ENCODE measurements at places on chromosomes 6 and 20.

DNA sequence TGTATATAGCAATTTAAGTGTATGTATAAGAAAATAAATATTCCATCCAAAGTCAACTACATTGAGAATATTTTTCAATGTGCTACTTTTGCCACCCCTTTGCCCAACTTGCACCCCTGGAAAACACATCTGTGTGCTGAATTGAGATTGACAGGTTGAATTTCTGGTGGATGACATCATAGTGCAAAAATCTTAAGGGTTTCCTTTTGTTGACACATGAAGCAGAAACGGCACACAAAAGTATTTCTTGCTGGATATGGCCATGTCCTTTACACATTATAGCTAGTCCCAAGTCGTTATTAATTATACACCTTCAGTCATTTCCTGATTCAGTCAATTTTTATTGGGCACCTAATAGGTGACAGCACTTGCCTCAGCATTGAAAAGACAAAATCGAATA is 188.7 kb upstream of the FBXL4 start:
- no peak for DNase-seq

- DNase-seq: no peak
Measured at GRCh38 chr6:72946774-72947173, 278.5 kb downstream of the KHDC1L start.

DNA sequence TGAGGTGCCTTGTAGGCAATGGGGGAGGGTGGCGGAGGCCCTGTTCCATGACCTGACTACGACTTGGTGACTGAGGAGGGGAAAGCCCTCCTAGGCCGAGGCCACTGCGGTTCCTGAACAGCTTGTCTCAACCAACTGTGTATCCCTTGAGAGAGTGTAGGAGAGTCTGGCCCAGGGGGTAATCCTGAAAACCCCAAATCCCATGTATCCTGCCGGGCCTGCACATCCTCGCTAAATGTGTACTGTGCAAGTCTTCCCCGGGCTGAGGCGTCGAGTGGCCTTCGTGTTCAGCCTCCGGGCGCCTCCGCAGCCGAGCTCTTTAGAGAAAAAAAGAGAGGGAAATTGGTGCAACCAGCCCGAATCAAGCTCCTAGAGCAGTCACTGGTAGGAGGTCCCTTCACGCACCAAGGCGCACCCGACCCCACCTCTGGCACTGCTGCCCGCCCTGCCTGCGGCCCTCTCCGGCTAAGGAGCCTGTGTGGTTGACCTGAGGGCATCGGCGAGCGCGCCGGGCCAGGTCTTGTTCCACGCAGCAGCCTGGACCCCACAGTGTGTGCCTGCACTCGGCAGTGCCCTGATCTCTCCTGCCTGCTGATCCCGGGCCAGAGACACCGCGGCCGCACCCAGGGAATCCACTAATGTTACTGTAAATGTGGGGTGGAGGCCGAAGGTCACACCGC is 7.3 kb downstream of the SIM1 start:
- no peak for DNase-seq

DNA sequence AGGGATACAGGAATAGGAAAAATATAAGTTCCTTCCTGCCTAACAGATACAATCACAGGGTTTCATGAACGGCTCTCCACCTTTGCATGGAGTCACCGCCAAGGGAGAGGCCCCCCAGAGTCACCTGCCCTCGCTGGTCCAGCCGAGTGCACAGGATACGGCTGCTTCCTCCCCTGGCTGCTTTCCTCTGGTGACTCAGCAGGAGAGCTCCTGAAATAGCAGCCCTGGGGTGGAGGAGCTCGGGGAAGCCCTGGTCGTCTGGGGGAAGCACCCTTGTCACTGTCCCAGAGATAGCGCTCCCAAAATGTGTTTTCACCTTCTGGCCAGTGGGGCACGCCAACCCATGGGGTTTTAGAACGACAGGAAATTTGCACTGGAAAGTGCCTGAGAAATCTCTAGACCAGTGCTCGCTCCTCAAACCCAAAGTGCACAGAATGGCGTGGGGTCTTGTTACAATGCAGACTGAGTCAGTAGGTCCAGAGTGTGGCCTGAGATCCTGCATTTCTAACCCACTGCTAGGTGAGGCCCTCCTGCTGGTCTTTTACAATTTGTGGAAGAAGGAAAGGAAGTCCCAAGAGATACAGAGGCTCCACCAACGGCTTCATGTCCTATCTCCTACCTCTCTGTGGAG is 35.9 kb upstream of the FAM50B start:
- no peak for DNase-seq

DNA sequence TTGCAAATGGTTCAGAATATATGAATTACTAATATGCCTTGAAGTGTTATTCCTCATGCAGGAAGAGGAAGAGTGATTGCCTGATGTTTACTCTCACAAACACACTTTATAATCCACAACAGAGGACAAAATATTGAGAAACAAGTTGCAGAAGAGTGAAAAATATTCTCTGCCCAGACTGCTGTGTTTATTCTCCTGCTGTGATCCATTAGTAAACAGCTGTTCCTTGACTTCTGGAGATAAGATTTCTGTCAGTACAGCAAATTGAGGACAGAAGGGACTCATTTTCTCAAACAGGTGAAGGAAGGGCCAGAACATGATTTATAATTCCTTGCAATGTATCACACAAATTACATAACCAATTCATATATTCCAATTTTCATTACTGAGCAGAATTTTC is 148.0 kb downstream of the EPM2A start:
- no peak for DNase-seq

DNA sequence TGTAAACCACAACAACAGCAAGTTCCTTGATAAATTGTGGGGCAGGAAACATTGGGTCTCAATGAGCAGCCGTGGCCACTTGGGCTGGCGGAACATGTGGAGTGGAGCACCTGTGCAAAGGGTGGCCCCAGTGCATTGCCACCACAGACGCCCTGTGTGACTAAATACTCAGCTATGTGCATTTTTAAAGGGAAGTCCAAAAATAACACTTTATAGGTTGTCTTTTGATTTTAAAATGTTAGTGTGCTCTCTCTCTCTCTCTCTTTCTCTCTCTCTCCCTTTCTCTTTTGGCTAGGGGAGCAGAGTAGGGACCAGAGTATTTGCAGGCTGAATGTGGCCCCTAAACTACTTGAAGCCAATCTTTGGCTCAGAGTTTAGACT is 236.3 kb downstream of the BCAS1 start:
- DNase-seq: no peak

DNA sequence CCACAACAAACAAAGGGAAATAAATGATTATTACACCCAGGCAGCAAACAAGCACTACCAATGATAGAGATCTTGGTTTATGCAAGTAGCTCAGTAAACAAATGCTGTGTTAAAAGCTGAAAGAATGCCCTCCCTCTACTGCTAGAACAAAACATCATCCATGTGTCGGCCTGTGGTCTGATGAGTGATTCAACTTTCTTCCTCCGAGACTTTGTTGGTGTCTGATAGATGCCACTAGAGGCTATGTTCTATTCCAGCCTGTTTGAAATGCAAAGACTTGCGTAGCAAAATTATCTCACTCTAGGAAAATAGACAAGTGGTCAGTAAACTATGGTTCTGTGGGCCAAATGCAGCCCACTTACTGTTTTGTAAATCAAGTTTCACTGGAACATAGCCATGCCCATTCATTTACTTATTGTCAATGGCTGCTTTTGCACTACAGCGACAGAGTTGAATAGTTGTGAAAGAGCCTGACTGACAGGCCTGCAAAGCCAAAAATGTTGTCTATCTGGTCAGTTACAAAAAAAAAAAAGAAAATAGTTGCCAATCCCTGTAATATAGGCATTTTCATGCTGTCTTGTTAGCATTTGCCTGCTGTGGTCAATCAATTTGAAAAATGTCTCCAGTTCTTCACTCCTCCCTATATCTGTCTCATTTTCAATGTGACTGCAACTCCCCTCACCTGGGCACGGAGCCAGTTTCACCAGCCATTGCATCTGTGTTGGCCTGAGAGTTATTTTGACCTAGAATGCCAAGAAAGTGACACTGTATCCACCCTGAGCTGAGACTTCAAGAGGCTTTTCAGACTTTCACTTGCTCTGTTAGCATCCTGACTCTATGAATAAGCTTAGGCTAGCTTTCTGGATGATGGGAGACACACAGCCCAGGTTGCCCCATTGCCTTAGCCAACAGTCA is 544.6 kb upstream of the BTBD3 start:
- no peak for DNase-seq

DNA sequence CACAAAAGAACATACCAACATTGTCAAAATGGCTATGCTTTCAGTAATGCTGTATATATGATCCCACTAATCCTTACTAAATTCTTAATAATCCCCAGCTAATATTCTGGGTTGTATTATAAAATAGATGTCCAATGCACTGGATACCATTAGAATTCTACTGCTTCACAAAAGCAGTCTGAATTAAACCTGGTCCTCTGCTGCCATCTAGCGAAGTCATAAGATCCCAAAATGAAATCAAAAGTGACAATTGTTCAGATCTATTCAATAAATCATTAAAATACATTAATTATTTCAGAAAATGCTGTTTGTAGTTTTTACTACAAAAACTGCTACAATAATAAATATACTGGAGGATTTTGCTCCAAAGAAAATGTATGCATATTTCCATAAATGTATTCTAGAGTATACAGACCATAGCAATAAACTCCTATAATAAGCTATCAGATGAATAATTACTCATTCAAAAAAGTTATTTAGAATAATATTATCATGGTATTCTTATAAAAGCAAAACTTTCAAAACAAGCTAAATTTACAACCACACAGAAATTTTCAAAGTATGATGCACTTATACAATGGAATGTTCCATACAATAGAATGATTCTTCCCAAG is 92.6 kb downstream of the RNGTT start:
- peak; percentile 68 for DNase-seq

DNA sequence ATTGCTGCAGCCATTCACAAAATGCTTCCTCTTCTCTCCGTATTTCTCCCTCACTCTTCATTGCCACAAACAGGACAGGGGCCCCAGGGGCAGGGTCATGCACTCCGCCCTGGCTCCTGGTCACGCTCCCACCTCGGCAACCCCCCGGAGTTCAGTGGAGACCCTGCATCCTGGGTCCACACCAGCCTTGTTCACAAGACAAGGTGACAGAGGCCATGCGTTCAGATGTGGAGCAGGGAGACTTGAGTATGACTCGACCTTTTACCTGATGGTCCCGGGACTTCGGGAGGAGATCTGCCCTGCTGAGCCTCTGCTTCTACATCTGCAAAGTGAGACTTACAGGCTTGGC is 49.4 kb downstream of the ANKRD60 start:
- DNase-seq: no peak

GRCh38 chr20:42461965-42462593 is 727.6 kb downstream of the PTPRT start:
- DNase-seq: no peak

DNA sequence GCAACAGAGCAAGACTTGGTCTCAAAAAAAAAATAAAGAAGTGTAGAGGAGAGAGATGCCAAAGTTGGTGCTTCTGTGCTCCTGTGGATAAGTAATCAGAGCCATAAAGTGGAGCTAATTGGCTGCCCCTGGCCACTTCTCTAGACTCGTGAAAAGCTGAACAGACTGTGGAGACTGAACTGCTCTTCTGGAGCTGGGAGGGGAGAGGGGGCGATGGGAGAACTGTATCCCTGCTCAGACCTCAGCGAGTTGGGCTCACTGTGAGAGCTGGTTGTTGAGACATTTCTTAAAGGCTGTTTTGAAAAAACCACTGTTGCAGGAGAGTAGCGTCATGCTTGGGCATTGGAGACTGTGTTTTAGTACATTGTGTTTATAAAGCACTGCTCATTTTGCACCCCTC is 125.7 kb downstream of the TCP11 start:
- DNase-seq: no peak

GRCh38 chr6:97029056-97029455 is 104.5 kb downstream of the KLHL32 start:
- no peak for DNase-seq

- DNase-seq: no peak
Measured at GRCh38 chr6:128491100-128491581, 29.3 kb downstream of the PTPRK start.

DNA sequence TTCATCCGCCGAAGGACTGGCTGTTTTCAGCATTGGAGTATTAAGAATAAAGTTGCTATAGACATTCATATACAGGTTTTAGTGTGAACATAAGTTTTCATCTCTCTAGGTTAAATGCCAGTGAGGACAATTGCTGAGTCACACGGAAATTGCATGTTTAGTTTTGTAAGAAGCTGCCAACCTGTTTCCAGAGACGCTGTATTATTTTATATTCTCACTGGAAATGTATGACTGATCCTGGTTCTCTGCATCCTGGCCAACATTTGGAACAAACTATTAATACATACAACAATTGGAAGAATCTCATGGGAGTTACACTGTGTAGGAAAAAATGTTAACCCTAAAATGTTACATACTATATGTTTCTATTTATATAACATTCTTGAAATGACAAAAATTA is 16.7 kb upstream of the TGM6 start:
- no peak for DNase-seq

- no peak for DNase-seq
Measured at GRCh38 chr6:7402716-7403115, 13.1 kb downstream of the RIOK1 start.

DNA sequence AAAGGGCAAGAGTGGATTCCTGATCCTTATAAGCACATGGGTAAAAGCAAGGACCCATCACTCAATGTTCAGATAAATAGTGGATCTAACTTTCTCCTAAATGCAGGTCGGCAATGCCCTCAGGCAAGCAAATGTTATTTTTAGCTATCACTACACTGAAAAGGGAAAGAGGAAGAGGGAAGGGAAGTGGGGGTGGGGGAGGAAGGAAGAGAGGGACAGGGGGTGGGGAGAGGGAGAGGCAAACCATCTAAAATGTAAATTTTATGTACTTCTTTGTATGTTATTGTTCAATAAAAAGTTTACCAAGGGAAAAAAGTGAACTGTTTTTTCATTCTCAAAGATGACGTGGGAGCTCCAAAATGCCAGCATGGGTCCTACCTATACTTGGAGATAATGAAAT is 44.2 kb downstream of the CHD6 start:
- DNase-seq: no peak

GRCh38 chr6:5486214-5486613 is 224.9 kb downstream of the FARS2 start:
- no peak for DNase-seq

DNA sequence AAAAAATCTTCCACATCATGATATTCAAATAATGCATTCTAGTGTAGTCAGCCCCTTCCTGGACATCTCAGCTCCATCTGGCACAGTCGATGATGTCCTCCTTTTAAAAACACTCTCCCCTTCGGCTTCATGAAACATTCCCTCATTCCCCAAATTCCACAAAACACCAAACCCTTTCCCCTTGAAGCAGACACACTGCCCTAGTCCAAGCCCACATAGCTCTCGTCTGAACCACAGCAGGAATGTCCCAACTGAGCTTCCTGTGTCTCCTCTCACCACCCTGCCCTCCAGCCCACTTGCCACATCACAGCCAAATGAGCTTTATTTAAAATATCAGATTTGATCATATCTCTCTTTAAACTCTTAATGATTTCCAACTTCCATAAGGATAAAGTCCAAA is 106.4 kb upstream of the CARMIL1 start:
- no peak for DNase-seq

GRCh38 chr6:2773449-2773848 is 8.3 kb downstream of the WRNIP1 start:
- DNase-seq: no peak

GRCh38 chr6:127951172-127951917 is 50.5 kb upstream of the THEMIS start:
- DNase-seq: peak; percentile 65
